ENCODE measurements at places on chromosomes 4 and X. TPM values are rescaled to one million over a fixed set of nuclear protein-coding genes. Genes with fewer than 3 reads are reported as not detected.

Gene CT45A10
- total RNA-seq: not detected

Gene GAGE12J
- total RNA-seq: not detected

Gene SPANXD
- total RNA-seq: not detected

Gene MAGEA3
- not detected for total RNA-seq

Gene LEF1
- 0.22 TPM for total RNA-seq

Gene IQCM
- total RNA-seq: not detected

Gene SPOCK3
- total RNA-seq: 0.09 TPM

Gene FAM9A
- total RNA-seq: not detected

Gene CLDN34
- not detected for total RNA-seq

Gene TLR2
- total RNA-seq: 0.09 TPM

Gene CENPE
- 2.4 TPM for total RNA-seq

Gene DUX4
- not detected for total RNA-seq

Gene OPN1LW
- total RNA-seq: 0.43 TPM

Gene TMSB15B
- total RNA-seq: 5.7 TPM

Data from dermis lymphatic vessel endothelial cell (primary cell).